ENCODE measurements at places on chromosomes 1 and 21.
A peak's percentile ranks its signal among the peaks of the same experiment; 100 is the strongest.

DNA sequence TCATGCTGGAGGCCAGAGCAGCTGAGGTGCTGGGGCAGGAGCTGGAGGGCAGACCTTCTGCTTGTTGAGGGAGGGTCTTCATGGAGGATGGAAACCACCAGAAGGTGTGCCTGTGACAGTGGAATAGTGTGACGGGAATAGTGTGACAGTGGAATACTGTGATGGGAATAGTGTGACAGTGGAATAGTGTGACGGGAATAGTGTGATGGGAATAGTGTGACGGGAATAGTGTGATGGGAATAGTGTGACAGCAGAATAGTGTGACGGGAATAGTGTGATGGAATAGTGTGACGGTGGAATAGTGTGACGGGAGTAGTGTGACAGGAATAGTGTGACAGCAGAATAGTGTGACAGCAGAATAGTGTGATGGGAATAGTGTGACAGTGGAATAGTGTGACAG, 325.1 kb downstream of the HHAT start:
- DNase-seq, result no peak

DNA sequence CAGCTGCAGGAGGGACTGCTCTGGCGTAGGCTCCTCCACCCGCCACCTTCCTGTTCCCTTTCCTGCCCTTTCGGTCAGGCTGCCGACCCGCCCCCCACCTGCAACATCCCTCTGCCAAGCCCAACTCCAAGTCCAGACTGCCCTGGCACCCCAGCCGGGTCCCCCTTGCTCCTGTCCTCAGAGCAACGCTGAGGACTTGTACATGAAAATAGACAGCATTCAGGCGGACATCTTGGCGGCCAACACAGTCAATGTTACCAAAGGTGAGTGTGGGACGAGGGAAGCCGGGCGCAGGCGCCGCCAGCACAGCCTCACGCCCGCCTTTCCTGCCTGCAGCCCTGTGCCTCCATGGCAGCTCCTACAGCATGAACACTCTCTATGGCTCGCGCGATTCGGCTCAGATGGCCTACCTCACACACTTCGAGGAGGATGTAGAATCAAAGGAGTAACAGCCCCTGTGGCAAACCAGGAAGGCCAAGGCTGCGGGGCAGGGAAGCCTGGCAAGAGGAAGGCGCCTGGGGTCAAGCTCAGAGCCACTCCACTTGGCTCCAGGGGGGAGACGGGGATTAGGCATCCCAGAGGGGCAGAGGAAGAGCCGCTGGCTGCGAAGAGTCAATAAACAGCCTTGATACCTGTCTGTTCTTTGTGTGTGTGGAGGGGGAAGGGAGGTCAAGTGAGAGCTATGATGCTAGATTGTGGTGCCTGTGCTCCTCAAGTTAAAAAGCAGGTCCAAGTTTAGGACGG, 5.8 kb downstream of the RNU5D-1 start:
- no peak for DNase-seq

DNA sequence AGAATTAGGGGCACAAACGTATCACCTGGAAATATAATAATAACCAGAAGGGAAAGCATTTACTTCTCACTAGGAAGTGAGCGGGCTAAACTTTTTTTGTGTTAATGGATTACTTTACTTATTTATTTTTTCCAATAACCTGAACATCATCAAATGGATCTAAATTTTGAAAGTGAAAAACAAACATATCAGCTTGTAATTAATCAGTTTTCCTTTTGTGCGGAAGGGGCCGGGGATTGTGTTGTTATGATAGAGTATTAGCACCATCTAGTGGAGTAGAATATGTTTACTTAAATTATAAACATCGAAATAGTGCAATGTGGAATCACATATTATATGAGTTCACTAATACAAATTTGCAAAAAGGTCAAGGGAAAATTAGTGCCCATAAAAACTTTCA, 9.0 kb downstream of the CFH start:
- peak; percentile 22 for DNase-seq

DNA sequence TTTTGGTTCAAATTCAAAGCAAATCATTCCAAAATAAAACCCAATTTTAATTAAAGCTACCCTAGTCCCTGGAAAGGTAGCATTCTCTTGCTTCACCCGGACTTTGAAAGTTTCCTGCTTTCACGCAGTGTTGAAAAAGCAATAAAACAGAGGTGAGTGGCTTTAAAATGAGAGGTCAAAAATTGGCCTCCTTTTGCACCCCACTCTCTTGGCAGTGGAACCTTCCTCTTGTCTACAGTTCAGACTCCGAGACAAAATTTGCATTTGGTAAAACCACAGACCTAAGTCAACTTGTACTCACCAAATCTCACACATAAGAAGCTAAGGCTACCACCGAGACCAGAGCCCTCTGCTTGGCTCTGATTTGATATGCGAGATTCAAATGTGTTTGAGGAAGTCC, 252.7 kb downstream of the TTLL7 start:
- no peak for DNase-seq

DNA sequence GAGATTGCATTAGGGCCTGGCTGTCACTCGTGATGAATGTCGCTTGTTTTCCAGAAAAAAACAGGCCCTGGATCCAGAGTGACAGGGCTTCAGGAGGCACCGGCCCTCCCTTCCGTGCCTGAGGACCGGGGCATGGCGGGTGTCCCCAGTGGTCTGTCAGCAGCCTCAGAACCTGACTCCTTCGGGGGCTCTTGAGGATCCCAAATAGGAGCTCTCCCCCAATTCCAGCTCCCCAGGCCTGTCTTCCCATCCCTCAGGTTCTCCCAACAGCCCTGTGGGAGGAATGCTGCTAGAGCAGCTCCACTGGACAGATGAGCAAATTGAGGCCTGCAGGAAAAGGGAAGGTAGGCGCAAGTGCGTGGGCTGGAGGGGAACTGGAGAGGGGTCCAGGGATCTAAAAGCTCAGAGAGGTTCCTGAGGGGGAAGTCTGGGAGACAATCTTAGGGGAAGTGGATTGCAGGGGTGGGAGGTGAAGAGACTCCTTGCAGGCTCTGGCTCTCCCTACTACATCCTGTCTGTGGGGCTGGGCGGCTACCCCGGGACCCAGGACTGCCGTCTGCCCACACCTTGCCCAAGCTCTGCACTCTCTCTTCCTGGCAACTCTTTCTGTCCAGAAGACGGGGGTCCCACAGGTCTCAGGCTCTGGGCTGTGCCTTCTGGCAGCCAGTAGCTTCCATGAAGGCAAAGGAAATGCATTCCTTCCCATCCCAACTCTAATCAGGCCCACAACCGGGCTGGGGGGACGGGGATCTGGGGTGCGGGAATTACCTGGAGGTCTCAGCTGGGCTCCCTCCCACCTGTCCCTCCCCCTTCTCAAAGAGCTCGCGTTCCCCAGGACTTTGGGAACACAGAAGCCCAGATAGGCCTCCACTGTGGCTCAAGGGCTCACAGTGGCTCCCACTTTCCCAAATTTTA, 105.7 kb upstream of the CASZ1 start:
- DNase-seq, result peak; percentile 61

- no peak for DNase-seq
Observed at GRCh38 chr1:225762444-225762843, 15.2 kb upstream of the SRP9 start.

DNA sequence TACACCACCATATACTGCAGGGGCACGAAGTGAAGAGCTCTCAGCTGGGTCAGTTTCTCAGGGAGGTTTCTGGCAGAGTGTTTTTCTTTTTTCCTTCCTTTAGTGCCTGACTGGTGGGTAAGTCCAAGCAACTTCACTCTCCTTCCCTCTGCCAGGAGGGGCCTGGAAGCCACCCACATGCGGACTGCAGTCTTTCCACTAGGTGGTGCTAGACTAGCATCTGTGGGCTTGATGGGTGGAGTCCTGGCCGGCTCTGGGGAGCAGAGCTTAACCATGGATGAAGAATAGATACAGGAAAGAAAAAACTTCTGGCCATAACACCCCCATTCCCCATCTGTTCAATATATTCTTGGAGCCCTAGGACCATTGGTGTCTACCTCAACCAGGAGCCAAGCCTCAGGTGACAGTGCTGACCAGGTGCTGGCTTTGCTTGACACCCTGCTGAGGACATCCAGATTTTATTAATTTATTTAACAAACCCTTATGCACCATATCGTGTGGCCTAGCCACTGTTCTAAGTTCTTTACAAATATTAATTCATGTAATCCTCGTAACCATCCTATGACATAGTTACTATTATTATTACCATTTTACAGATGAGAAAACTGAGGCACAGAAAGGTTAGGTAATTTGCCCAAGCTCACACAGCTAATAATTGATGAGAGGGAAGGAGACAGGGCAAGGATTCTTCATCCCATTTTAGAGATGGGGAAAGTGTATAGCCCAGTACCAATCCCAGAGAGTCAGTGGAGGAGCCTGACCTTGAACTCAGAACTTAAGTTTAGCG, 126.7 kb upstream of the CSF3R start:
- DNase-seq, result peak; percentile 78

GRCh38 chr1:218380125-218380977, 35.2 kb downstream of the TGFB2 start:
- DNase-seq, result no peak

DNA sequence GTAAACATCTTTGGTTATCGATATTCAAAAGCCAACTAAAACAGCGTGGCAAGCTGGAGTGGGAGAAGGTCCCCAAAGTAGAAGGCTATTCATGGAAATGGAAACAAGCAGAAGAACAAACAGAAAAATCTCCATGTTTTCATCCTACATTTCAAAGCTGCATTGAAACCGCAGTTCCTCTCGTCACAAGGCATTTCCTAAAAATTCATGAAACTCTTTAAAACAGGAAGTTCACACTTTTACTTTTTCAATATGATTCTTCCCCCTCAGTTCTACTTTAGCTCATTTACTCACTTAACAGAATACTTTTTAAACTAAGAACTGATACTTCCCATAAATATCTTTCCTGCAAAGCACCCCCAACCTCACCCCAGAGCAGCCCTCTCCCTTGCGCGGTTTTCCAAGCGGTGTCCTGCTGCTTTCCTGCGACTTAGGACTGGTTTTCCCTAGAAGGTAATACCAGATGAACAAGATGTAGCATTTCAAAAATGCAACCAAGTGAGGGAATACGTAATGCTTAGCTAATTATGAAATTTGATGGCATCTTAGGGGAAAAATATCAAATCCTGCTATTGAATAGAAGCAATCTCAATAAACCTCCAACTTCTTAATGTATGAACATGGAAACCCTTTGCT, 228.3 kb upstream of the PKN2 start:
- DNase-seq, result no peak

GRCh38 chr1:93905734-93906133, 3.5 kb downstream of the GCLM start:
- no peak for DNase-seq

GRCh38 chr1:165960881-165961280, 133.5 kb downstream of the UCK2 start:
- no peak for DNase-seq

DNA sequence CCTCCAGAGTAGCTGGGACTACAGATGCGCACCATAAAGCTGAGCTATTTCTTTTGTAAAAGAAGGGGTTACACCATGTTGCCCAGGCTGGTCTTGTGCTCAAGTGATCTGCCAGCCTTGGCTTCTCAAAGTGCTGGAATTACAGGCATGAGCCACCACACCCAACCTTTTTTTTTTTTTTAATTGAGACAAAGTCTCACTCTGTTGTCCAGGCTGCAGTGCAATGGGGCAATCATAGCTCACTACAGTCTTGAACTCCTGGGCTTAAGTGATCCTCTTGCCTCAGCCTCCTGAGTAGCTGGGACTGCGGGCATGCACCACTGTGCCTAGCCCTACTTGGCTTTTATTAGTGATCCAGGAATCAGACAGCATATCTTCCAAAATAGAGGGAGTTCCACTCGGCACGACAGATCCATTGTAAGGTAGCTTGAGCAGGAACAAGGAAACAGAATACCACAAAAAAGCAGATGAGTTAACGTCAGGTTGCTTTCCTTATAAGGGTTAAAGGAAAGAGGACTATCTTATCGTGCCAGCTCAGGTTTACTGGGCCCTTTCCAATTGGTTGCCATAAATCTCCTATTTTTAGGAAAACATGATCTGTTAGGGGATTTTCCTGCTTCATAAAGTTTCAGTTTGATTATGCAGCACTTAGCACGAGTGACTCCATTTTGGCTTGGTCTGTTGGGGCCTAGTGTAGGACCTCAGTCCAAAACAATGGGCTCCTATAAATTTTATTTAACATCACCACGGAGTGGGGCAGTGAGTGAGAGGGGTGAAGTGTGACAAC, 45.2 kb downstream of the NENF start:
- no peak for DNase-seq

GRCh38 chr1:95325349-95325748, 91.3 kb downstream of the RWDD3 start:
- no peak for DNase-seq

Data from retina (tissue), 1 donor.